Panc1 (cell line): ENCODE measurements at places on chromosomes 6 and 20.

DNA sequence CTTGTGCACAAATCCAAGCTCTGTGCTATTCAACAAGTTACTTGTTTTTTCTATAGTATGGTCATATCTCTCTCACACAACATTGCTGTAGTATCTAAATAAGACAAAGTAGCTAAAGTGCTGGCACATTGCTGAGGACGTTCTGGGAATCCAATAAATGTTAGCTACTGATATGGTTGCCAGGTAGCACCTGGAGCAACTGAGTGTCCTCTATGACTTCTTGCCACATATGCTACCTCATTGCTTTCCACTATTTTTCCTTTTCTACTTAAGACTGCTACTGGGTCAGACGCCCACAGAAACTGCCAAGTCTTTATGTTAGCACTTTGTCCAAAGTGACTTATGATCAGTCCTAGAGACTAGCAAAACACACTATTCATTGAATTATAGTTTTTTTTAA is 85.3 kb downstream of the SYCP2 start:
- DNase-seq = no peak

- DNase-seq = no peak
Observed at GRCh38 chr20:11118802-11119380, 445.1 kb upstream of the JAG1 start.

DNA sequence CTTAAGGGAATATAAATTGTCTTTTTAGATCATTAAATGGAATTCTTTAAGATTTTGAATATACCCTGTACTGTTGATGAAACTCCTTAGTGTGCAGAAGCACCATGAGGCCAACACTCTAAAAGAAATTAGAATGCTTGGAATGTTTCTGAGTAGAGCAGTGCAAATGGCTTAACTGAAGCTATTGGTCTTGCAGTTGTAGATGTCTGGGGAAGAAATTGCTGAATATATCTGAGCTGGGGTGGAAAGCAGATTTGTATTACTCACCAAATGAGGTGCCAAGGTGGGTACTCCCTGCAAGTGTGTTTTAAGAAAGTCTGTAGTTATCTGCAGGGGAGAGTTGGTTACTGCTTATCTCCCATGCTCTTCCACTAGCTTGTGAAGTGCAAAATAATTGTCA is 119.0 kb downstream of the ADGRG6 start:
- no peak for DNase-seq

- no peak for DNase-seq
Observed at GRCh38 chr6:35507221-35507620, 5.5 kb downstream of the TULP1 start.

DNA sequence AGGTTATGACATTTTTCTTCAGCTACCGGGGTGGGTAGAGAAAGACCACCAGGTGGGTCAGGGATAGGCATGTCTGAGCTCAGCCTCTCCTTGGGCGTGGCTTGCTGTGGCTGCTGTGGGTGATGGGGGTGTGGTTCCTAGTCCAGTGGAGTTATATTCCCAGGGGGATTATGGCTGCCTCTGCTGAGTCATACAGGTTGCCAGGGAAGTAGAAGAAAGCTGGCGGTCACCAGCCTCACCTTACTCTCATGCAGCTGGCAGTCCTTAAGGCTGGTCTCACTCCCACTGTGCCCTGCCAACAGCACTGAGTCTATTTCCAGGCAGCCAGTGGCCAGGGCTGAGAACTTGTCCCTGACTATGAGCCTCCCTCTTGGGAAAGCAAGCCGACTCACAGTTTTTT is 130.0 kb downstream of the SCP2D1 start:
- no peak for DNase-seq

DNA sequence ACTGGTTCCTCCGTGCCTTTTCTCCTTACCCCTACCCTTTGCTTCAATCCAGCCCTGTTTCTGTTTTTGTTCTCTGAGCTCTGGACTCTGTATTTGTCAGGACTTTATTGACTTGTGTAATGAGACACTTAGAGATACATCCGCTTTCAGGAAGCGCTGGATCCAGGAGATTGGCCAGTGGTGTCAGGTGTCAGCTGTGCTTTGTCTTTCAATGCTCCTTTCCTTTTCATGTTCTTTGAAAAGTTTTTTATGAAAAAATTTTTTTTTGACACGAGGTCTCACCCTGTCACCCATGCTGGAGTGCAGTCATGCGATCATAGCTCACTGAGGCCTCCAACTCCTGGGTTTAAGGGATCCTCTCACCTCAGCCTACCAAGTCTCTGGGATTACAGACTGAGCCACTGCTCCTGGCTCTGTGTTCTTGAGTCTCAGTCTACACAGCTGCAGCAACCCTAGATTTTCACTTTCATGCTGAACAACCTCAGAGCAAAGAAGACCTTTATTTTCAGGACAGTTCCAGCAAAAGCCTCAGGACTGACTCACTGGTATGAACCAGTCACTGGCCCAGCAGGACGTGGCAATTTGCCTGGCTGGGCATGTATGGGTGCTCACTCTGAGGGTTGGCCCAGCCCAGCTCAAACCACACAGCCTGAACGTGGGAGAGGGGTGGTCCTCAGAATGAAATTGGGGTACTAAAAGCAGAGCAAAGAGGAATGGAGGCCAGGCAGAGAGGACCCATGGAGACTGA is 108.5 kb downstream of the DHX35 start:
- DNase-seq = no peak

GRCh38 chr6:130033949-130034348 is 15.6 kb downstream of the L3MBTL3 start:
- DNase-seq = no peak

- DNase-seq = no peak
Observed at GRCh38 chr6:10382728-10383330, 32.0 kb downstream of the TFAP2A start.

DNA sequence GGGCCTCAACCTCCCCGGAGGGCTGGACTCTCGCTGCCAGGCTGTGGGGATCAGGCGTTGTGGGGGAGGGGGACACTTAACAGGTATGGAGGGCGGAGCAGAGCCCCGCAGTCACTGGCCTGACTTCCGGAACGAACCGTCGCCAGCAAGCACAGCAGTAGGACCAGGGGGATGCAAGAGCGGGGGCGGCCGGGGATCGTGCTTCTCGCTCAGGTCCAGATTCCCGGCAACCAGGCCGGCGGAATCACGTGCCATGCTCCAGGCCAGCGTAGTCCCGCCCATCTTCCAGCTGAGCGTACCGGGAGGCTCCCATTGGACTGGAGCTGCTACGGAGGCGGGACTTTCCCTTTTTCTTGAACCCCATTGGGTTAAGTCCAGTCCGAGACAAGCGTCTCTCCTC is 10.0 kb upstream of the POU5F1 start:
- DNase-seq = no peak
